ENCODE measurements at places on chromosomes 3 and 15.

- DNase-seq = no peak
Observed at GRCh38 chr3:187104933-187105332, 34.4 kb downstream of the RPL39L start.

DNA sequence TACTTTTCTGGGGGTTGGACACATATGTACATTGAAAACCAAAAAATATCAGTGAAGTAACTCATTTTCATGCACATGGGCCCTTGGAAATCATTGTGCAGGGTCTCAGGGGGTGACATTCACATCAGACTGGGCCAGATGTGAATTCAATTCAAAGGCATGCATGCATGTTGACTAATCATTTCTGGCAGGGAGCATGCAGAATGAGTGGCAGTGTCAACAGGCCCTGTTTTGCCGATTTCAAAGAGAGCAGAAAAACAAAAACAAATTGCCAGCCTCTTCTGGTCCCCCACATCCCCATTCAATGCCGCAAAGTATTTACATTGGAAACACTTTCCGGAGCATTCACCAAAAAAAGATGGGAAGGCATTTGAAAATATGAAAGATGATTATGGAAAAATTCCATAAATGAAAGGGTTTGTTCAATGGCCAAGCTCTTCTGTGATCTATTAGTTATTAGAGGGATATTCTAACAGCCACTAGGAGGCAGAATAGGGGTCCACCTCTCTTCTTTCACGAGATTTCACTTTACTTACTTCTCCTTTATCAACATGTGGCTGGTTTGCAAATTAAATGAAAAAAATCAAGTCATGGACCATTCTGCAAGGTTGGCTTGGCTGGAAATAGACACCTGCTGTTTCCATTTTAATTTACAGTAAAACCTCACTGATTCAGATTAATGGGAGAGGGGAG lies 119.9 kb upstream of the FEZF2 start:
- no peak for DNase-seq

DNA sequence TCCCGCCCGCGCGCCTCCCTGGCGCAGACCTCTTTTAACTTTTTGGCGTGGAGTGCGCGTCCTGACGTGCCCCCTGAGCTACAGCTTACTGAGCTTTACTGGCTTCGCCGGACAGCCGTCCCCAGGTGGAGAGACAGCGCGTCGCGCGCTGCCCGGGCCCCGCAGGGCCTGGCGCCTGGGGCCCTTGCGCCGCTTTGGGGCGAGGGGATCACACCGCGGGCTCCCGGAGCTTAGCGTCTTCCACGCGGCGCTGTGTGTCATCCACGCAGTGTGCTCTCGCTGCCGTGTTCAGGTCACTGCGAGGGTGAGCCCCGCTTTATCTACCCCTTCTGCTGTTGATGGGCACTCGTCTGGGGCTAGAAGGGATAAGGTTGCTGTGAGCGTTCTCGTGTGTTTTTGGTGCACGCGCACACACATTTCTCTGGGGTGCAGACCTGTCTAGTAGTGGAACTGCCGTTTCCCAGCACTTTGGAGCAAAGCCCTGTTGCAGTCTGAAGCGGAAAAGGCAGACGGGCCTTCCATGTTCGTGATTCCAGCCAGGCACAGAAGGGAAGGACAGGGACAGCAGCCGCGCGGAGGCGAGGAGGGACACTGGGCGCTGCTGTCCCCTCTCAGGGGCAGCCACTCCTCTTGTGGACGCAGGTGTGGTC lies 33.1 kb upstream of the ALDH1L1 start:
- DNase-seq = no peak

GRCh38 chr3:192929755-192930547 lies 12.3 kb upstream of the MB21D2 start:
- no peak for DNase-seq

- no peak for DNase-seq
Observed at GRCh38 chr3:45171283-45171682, 25.1 kb upstream of the CDCP1 start.

DNA sequence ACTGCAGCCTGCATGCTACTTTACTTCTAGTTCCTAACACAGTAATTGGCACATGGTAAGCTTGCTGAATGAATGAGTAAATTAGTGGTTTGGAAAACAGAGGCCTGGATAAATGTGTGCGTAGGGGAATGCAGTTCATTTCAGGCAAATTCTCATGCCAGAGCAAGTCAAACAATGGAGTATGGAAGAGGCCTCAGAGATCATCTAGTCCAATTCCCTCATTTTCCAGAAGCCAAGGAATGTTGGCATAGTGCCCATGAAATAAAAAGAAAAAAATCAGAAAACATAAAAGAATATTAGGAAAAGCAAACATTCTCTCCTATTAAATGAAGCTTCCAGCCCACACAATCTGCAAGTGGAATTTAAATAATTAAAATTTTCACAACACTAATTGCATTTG lies 92.4 kb downstream of the MB21D2 start:
- DNase-seq = no peak

GRCh38 chr3:42001777-42002176 lies 39.9 kb upstream of the ULK4 start:
- no peak for DNase-seq

DNA sequence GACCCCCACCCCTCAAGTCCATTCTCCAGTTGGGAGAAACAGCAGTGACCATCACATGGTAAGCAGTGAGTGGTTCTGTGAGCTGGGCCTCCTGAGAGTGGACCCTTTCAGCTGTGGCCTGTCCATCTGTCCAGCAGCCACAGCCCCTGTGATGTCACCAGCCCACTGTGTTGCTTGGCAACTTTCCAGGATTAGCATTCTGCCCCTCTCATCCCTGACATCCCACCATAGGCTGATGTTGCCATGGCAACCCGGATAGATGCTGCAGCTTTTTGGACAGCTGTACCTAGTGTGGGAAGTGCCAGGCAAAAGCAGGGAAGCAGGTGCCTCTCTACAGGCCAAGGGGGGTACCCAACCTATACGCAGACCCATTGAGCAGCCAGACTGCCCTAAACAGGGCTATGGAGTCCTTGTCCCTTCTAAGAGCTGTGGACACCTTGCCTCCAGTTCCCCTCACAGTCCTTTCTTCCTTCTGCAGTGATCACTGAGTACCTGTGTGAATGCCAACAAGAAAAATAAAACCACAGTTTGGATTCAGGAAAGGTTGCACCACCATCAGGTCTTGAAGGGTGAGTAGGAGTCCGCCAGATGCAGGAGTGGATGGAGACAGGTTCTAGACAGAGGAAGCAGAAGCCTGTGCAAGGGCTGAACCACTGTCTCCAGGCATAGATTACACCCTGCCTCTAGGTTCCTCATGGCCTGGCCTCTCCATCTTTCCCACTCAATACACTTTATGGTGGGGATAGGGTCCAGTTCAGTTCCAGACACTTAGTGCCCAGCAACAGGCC lies at the start of gene DNAH1:
DNAH1 (plus strand) TSS at position 343 of the 788 bp plus-strand sequence. CDS start 6,124 bp downstream, outside the sequence.
- no peak for DNase-seq

GRCh38 chr3:16837602-16838001 lies 47.2 kb upstream of the PLCL2 start:
- DNase-seq = no peak

DNA sequence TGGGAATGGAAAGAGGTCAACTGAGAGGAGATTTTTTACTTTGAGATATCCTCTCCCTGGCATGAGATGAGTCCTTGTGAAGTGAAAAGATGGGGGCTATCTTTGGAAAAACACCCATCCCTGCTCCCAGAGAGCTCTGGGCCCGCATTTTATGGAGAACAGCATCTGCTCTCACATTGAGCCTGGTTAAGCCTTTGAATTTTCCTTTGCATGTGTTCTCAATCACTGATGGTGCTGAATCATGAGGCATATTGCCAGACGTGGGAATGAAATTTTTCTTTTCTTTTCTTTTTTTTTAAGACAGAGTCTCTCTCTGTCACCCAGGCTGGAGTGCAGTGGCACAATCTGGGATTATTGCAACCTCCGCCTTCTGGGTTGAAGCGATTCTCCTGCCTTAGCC lies 24.4 kb downstream of the TMEM45A start:
- no peak for DNase-seq

GRCh38 chr3:107753494-107753893 lies 230.7 kb downstream of the BBX start:
- no peak for DNase-seq

GRCh38 chr3:120382941-120383447 lies 33.8 kb upstream of the LRRC58 start:
- no peak for DNase-seq

DNA sequence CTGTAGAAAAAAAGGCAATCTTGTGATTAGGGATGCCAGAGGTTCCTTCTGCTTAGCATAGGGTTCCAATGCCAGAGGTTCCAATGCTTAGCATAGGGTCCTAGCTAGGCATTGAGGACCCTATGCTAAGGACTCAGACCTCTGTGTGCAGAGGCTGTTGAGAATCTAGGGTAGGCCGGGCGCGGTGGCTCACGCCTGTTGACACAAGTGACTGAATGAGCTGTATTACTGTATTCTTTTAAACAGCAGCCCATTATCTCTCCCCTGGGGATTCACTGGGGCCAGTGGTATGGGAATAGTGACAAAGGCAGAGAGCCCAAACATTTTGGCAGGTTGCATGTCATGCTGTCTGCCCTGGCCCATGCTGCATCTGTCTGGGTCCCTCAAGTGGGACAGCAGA lies 16.2 kb downstream of the PAK6 start:
- no peak for DNase-seq

DNA sequence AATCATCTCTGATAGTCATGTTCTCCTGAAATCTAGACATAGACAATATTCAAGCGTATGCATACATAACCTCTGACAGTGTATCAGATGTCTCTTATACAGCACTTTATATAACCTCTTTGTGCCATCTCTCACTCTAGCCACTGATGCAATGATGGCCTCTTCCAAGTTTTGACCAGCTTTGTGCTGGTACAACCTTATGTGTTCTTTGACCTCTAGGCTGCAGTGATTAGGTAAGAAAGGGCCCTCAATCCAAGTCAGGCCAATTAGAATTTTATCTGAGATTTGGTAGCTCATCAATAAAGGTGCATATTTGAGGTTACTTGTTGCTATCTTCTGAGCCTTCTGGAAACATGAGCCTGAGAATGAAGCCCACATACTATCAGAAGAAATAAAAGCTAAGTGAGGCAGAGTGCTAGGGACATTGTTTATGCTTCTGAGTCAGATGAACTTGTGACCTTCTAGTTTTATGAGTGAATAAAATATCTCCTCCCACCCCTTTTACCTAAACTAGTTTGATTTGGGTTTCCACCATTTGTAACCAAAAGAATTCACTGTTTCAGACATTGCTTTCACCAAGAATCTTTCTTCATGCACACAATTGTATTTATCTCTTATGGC lies 283.2 kb upstream of the SUCLG2 start:
- DNase-seq = no peak

DNA sequence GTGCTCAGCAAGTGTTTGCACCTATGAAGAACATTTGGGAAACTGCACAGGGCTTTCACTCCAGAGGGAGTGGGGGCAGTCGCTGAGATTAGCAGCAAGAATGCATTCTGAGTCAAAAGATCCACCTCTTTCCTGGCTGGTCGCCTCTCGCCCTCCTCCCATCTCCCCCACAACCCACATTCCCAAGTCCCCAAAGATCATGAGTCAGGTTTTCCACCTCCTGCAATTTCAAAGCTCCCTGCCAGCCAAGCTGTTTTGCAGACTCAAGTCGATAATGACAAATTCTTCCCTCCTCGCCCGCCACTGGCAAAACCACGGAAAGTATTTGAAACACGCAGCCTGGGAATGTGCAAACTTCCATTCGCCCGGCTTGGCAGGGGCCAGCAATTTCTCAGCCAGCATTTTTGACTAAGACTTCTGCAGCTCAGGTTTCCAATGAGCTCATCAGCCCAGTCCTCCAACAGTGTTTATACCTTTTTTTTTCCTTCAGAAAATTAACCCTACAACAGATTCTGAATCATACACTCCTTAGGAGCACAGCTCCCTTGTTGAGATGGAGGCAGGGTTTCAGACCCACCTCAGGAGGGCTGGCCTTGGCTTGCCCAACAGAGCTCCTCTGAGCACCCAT lies 181.4 kb downstream of the SMAD6 start:
- no peak for DNase-seq

- no peak for DNase-seq
Observed at GRCh38 chr3:129065016-129065719, 4.6 kb downstream of the GP9 start.

DNA sequence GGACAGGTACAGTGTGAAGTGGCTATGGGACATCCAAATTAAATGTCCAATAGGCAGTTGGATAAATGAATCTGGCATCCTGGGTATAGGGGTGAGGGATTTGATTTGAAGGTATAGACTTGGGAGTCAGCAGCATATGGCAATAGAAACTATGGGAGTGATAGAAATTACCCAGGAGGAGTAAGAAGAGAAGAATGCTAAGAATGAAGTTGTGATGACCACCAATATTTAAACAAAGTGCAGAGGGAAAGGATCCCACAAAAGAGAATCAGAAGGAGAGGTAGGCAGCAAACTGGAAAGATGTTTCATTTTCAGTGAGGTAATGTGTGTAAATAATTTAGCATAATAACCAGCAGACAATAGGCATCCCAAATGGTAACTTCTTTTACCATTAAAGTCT lies 13.8 kb upstream of the MSL2 start:
- no peak for DNase-seq

DNA sequence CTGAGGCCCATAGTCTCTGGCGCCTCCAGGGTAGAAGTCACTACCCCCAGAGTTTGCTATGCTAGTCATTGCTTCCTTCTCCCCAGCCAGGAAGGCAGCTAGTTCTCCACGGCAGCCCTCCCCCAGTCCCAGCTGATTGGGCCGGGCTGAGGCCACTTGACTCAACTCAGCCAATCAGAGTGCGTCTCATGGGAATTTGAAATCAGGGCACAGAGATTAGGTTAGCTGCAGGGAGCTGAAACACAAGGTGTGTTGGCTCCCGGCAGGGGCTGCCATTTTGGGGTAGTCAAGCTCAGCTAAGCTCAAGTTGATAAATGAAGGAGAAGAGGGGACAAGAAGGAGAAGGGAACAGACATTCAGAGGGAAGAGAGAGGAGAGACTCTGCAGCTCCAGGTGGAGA lies 32.8 kb downstream of the LINGO1 start:
- DNase-seq = no peak

DNA sequence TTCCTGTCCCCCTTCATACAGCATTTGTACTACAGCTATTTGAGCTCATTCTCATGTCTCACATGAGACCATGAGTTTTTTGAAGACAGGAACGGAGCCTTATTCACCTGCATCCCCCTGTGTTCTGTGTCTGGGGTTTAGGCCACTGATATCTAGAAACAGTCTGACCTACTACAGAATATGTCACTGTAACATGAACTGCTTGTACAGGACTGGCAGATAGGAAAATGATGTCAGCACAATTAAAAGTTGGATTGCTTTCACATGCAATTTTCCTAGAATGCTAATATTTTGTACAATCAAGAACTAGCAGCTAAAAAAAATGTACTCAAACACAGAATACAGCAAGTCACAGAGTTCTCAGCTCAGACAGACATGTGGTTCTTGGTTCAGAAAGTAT lies 90.8 kb upstream of the FGF12 start:
- no peak for DNase-seq

DNA sequence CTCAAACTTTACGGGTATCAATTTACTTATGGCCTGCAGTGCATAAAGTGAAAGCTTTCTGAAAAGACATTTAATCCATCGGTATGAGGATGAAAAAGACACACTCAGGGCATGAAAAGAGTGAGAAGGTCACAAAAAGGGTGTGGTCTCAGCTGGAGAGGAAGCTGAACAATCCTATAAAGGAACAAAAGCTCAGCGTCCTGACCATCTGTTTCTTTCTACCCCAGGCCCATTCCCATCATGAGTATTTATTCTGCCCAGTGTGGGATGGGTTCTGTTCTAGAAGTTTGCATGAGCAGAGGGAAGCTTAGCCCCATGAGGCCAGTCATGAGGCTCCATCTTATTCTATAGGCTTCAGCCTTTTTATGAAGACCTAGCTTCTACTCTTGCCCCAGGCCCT lies 144.6 kb downstream of the LPP start:
- no peak for DNase-seq

All from activated CD8-positive, alpha-beta memory T cell treated with anti-CD3 and anti-CD28 coated beads, Interleukin-2, amount 50 U/mL, for 4 hours (primary cell).